WERI-Rb-1 (cell line): ENCODE measurements at places on chromosomes 7 and 10.

DNA sequence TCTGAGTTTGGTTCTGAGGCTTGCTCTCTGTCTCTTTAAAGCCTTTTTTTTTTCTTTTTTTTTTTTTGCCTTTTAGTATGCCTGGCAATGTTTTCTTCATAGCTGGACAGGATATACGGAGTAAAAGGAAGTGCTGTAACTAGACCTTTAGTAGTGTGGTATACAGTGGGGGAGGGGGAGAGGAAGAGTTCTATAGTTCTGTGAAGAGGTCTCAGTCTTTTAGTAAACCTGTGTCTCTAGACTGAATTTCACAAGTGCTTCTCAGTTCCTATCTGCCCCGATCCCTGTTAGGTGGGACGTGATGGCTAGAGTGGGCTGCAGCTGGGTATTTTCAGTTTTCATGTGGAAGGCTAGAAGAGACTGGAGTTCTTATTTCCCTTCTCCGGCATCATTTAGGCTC is 3.1 kb upstream of the ABCC2 start:
- DNase-seq, result no peak

GRCh38 chr10:82267014-82267413 is 392.0 kb downstream of the NRG3 start:
- DNase-seq, result no peak

- no peak for DNase-seq
Observed at GRCh38 chr10:61397175-61397986, 55.8 kb downstream of the TMEM26 start.

DNA sequence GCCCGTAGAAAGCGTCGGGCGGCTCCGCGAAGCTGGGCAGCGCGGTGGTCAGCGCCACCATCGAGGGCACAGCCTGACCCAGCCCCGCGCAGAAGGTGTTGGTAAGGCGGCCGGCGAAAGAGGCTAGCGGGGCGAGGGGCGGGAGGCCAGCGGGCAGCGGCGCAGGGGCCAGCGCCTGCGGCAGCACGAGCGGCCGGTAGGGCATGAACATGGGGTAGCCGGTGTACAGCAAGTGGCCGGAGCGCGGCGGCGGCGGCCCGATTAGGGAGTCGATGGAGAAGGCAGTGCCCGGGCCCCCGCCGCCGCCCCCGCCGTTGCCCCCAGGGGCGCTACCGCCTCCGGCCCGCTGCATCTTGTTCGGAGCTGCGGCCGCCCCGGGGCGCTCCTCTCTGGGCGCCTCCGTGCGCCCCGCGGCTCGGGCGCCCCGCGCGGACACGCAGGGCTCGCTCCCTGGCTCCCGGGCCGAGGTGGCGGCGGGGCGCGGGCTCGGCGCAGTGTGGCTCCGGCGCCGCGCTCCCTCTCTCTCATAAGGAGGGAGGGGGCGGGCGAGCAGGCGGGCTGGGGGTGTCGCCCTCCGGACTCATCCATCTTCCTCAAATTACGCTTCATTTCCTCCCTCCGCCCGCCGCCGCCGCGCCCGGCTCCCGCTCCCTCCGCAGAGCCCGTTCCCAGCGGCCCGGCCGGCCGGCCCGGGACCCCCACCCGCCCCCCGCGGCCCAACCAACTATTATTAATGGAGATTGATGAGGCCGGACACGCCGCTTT is at the start of gene GBX1:
TSS of gene GBX1 (minus strand) at position 498 of the 765 bp plus-strand sequence. CDS start at position 352, 146 bp downstream.
- DNase-seq, result peak; percentile 35

- no peak for DNase-seq
Observed at GRCh38 chr10:119112056-119112455, 8.1 kb downstream of the DENND10 start.

- DNase-seq, result no peak
Observed at GRCh38 chr7:114934713-114935112, 12.8 kb downstream of the MDFIC start.

DNA sequence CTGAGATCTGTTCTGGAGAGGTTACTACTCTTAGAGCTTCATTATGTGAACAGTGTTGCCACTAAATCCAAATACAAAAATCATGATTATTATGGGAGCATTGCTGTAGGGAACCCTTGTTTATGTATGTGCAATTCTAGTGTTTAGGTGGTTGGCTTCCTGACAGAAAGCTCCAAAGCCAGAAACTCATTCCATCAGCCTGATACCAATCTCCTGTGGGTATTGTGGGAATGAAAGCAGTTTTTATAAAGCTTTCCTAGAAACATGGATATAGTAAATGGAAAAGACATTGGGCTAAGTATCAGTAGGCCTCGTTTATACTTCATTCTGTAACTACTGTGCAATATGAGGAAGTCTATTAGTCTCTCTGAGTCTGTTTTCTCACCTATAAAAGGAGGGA is 6.4 kb downstream of the SDK1 start:
- DNase-seq, result no peak

DNA sequence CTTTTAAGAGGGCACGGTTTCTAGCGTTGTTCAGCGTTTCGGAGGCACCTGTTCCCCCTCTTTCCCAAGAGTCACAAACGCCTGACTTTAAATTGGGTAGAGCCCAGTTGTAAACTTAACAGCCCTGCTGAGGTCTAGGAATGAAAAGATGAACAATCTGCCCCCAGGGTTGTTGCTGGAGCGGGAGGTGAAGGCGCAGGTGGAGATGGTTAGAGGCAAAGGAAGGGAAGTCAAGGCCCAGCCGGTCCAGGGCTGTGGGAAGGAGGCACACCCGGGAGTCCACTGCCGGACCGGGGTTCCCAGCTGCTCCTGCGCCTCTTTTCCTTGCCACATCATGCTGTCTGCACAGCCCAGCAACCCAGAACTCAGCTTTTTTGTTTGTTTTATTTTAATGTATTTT is 770 bp downstream of the PRXL2A start:
- no peak for DNase-seq

DNA sequence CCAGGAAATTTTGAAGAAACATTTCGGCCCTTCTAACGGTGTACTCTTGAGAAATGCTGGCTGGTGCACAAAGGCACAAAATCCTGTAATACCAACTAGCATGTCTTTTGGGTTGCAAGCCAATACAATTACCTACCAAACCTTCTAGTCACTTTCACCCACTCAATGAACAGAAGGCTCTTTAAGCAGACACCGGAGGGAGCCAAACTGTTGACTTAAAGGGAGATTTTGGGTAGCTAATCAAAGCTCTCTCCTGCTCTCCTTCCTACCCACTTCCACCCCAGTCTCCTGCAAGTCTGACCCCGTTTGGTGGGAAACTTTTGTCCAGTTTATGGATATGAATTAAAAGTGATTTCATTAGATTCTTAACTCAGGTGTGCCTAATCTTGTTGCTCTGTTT is 24.0 kb downstream of the GRM3 start:
- DNase-seq, result peak; percentile 50

DNA sequence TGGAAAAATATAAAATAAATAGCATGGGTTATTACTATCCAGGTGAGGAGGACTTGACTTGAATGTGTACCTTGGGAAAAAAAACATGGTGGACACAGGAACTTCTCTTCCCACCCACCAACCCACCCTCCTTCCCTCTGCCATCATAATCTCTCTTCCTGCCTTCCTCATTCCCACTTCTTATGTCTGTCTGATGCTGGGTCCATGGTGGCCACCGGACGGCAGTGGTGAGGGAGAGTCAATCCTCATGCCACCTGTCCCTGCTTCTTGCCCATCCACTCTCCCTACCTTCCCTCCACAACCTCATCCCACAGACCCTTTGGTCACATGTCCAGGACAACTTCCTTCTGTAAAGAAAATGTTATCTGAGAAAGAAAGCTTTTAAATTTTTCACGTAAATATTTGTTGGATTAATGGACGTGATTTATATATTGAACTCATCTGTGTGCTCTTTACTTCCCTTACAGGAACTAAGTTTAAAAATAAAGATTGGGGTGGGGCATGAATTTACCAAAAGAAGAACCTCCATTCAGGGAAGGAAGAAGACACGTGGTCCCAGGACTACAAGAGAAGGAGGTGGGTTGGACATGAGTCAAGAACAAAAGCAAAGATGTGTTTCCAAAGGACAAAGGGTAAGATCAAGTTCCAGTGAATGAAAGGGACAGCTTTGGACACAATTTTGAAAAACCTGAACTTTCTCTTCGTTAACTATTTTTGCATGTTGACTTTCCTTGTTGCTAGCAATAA is 104.5 kb downstream of the PIP4K2A start:
- peak; percentile 8 for DNase-seq

GRCh38 chr7:114419441-114420272 is 5.0 kb downstream of the FOXP2 start:
- DNase-seq, result no peak

- DNase-seq, result no peak
Observed at GRCh38 chr7:107276220-107276827, 107.5 kb downstream of the HBP1 start.

- no peak for DNase-seq
Observed at GRCh38 chr10:44309939-44310761, 74.7 kb downstream of the CXCL12 start.

GRCh38 chr10:5949009-5949759 is 28.2 kb downstream of the IL15RA start:
- DNase-seq, result peak; percentile 40
